ENCODE measurements at places on chromosomes 4 and X. TPM values are rescaled to one million over a fixed set of nuclear protein-coding genes. Genes with fewer than 3 reads are reported as not detected.

DNA sequence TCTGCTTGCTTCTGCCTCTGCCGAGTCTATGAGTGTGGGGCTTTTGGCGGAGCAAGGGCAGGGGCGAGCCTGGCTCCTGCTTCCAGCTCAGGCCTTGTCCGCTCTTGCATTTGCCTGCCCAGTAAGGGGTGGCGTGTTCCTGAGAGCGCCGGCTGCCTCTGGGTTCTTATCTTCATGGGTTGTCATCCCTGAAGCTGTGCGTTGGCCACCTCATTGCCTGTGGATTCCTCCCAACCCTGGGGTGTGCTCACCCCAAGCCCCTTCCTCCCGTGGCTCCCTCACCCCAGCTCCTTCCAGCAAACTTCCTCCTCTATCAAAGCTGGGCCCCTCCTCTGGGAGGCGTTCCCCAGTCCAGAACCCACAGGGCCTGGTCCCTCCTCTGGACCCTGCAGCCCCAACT lies 17.5 kb downstream of the SH3BP2 start:
- DNase-seq: no peak

The APBB2 gene
- 3.1 TPM for polyA plus RNA-seq

The COX7B gene
- polyA plus RNA-seq: 1,909 TPM

- no peak for DNase-seq
These were observed 214.2 kb downstream of the ZNF674 start for GRCh38 chrX:46330981-46331380.

DNA sequence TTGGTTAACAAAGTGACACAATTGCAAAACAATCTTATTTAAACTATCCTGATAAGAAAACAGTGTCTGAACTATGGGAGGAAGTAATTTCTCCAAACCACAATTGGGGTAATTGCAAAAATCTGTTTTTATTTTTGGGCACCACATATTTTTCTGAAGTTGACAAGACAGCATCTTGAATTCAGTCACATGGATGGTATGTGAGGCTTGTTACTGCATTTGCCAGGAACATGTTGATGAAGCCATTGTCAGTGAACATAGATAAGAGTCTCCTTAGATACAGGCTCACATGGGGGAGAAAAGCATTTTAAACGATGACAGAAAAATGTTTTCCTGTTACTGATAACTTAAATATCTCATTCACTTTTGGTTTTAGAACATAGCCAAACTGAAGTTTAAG lies 5.5 kb upstream of the USP53 start:
- no peak for DNase-seq

The RELL1 gene
- 3.4 TPM for polyA plus RNA-seq

- peak; percentile 62 for DNase-seq
These were observed 119.5 kb upstream of the LIMCH1 start for GRCh38 chr4:41418444-41418843.

- DNase-seq: no peak
These were observed 10.2 kb upstream of the N4BP2 start for GRCh38 chr4:40046311-40046980.

The ITM2A gene
- 25.7 TPM for polyA plus RNA-seq

The SLC9A7 gene
- polyA plus RNA-seq: 5.3 TPM

The AFP gene
- not detected for polyA plus RNA-seq
